ENCODE measurements at places on chromosomes 2 and 18.

GRCh38 chr18:62399276-62399675 is 74.2 kb downstream of the TNFRSF11A start:
- no peak for DNase-seq

DNA sequence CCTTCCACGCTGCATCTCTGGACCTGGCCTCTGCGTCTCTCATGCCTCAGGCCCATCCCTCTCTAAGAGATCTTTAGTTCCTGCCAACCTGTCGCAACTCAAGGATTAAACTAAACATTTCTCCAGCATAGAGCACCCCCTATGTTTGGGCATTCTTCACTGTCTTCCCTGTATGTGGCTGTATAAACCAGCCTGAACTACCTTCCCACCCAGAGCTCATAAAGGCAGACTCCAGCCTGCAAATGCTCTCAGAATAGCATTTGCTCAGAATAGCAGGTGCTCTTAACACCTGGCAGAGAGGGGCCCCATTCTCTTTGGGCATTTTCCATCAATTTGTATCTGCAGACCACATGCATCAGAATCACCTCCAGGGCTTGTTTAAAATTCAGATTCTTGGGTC is 83.4 kb downstream of the EHD3 start:
- DNase-seq = no peak

DNA sequence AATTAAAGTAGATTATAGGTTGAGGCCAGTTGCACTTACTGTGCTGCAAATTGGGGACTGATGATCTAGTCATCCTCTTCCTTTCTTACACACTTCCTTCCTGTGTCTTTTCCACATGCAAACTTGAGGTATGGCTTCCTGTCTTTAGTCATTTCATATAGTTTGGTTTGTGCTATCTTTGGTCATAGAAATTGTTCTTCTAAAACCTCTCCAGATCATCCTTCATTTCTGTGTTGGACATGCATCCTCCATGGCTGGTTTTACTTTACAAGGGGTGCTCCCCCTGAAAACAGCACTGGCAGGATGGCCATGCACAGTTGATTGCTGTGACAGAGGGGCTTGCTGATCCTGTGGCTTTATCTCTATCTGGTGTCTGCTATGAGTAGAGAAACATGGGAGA is 36.5 kb downstream of the MGAT5 start:
- DNase-seq = no peak

DNA sequence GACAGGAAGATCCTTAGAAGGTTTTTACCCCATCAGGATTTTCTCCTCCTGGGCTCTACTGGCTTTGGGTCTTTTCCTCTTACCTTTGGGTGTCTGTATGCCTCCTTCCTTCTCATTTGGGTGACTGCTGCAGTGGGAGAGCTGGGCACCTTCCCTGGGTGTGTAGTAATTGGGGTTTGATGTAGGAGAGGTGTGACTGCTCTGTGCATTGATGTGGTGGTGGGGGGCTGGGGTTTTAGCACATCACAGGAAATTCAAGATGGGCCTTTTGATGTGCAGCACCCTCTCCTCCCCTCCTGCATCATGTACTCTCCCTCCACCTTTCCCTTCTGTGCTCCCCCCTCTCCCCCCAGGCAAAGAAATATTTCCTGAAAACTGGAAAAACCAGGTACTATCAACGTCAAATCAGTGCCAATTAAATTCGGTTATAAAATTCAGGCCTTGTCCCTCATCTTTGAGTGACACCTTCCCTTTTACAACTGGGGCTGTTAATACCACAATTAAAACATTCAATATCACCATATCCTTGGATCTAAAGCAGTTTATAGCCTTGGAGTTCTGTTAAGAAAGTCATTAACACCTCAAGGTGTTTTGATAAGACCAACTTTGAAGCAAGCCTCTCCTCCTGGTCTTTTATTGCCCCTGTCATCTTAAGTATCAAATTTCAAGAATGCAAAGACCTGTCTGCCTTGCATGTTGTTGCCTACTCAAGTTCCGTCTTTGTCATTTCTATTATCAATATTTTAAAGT is 23.3 kb downstream of the EDAR start:
- no peak for DNase-seq

- DNase-seq = no peak
Observed at GRCh38 chr2:238896641-238897040, 48.8 kb downstream of the TWIST2 start.

- DNase-seq = no peak
Observed at GRCh38 chr18:9287036-9287435, 47.5 kb upstream of the TWSG1 start.

- DNase-seq = peak; percentile 87
Observed at GRCh38 chr2:237674731-237675276, 47.4 kb downstream of the LRRFIP1 start.

DNA sequence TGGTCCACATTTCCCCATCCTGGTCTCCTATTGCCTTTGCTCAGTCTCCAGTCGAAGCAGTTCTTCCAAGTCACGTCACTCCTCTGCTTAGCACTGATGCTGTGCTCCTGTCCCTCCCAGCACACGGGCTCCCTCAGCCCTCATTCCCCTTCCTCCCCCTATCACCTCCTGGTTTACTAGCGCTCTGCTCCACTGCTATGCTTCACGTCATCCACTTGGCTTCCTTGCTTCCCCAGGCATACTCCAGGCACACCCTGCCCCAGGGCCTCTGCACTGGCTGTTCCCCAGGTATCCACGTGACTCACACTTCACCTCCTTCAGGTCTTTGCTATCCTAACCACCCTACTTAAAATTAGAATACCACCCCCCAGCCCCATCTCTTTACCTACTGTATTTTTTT is 269.3 kb downstream of the GLI2 start:
- no peak for DNase-seq

GRCh38 chr2:201185863-201186262 is 2.9 kb downstream of the CASP10 start:
- no peak for DNase-seq

DNA sequence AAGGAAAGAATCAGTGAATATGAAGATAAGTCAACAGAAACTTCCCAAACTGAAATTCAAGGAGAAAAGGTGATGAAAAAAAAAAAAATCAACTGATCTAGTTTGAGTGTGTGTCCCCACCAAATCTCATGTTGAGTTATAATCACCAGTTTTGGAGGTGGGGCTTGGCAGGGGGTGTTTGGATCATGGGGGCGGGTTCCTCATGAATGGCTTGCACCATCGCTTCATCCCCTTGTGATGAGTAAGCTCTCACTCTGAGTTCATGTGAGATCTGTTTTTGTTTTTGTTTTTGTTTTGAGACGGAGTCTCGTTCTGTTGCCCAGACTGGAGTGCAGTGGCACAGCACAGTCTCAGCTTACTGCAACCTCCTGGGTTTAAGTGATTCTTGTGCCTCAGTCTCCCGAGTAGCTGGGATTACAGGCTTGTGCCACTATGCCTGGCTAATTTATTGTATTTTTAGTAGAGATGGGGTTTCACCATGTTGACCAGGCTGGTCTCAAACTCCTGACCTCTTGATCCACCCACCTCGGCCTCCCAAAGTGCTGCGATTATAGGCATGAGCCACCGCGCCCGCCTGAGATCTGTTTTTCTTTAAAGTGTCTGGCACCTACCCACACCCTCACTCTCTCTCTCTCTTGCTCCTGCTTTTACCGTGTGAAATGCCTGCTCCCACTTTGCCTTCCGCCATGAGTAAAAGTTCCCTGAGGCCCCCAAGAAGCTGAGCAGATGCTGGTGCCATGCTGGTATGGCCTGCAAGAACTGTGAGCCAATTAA is 4.0 kb upstream of the SLC66A2 start:
- DNase-seq = no peak

DNA sequence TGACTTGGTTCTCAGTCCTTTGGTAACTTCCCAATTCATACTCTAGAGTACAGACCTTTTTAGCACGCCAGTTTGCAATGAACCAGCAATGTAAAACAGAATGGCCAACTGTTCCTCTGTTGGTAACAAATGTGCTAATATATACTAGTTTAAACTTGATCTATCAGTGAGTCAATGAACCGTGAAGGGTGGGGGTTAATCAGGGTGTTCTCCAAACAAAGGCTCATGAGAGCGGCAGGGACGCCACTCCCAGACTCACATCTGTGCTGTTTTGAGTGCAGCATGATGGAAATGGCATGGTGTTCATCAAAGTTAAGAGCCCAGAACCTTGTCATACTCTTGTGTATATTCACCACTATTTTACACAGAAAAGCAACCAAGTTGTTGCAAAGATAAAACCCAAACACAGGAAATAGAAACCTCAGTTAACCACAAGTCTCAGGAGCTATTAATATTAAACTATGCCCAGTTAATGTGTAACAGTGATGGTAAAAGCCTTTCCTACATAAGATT is 70.3 kb downstream of the CERKL start:
- no peak for DNase-seq

GRCh38 chr2:60573251-60573650 is 19.8 kb upstream of the BCL11A start:
- no peak for DNase-seq

GRCh38 chr2:32954206-32954605 is 7.5 kb downstream of the LTBP1 start:
- DNase-seq = no peak

DNA sequence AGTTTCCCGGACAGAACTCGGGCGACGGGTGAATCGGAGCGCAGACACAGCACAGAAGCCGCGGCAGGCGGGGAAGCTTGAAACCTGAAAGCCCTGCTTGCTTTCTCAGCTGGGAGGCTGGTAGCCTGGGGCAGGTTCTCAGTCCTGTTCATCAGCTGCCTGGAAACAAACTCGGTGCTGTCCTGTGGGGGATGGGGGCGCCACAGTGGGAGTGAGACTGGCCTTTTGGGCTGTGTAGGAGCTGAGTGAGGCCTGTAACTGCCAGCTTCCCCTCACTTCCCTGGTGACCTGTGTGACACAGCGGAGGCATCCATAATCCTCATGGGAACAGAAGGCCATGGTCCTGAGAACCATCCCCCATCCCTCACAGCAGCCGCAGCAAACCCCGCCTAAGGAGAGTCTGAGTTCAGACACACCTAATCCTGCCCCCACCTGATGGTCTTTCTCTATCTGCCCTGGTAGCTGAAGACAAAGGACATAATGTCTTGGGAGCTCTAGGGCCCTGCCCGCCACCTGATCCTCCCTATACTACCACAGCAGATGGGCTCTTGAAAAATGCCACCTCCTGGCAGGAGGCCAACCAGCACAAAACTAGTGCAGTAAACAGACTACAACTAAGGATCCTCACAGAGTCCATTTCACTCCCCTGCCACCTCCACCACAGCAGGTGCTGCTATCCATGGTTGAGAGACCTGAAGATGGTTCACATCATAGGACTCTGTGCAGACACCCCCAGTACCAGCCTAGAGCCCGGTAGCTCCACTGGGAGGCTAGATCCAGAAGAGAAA is 52.7 kb upstream of the LDLRAD4 start:
- DNase-seq = no peak

GRCh38 chr2:48768669-48769068 is 13.1 kb upstream of the LHCGR start:
- no peak for DNase-seq

DNA sequence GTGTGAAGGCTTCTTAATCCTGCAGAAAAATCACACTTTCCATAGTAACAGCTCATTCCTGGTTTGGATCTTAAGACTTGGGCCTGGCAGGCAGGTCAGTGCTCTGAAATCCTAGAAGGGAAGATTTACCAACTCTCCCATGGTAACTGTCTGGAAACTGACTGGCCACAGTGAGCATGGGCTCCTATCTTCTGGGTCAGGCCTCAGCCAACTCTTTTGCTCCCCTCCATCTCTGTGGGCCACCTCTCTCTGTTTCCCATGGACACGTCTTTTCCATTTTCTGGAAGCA is 86.7 kb downstream of the ACAA2 start:
- no peak for DNase-seq

DNA sequence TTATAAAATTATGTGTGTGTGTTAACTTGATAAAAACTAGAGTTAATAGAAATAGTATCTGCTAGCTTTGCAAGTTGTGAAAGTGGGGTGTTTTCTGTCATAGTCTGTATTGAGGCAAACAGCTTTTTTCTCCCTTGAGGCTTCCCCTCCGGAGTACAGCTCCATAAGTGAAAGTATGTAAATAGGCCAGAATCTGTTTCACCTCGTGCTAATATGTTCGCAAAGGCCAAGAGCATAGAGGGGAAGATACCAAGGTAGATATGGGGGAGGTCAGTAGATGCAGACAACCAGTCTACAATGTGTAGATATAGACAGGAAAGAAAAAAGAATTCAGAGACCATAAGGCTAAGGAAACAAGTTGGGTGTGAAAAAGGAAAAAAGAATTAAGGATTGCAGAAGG is 72.9 kb downstream of the PTRHD1 start:
- no peak for DNase-seq

DNA sequence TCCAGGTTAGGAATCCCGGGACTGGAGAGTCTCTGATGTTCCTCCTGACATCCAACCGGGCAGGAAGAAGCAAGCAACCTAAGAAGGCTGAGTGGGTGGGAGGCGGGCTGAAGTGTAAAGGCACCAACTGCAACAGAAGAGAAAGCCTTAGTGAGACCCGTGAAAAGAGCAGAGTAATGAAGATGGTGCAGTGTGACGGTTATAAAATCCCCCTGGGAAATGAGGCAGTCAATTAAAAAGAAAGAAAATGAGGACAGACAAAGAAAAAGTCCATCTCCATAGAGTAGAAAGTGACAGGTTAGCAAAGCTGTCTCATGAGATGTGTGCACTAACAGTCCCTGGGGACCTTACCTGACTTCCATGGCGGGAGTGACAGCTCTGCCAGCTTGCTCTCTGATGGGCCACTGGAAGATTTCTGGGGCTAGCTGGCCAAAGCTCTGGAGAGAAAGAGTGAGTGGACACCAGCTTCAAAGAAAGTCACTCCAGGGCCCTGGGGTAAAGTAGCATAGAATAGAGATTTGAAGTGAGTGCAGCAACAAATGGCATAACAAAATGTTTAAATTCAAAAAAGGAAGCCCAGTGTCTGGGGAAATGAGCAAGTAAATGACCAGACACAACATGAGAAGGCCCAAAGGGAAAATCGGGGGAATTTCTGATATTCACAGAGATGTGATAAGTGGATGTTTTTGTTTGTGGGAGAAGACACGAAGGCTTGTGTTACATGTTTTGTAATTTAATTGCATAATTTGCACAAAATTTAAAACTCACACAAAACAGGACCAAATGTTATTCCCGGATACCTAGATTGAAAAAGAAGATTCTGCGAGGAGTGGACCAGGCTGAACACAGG is 44.1 kb upstream of the IGFBP2 start:
- no peak for DNase-seq

DNA sequence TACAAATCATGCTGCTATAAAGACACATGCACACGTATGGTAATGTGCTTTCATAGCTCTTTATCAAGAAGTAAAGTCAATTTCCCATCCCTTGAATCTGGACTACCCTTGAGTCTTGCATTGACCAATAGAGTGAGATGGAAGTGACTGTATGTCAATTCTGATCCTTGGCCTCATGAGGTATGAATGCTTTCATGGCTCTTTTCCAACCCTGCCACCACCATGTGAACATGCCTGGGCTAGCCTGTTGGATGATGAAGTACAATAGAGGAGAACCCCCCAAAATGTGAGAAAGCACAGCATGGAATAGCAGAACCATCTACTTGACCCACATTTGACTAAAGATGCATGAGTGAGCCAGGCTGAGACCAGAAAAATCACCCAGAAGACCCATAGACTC is 237.0 kb downstream of the NYAP2 start:
- no peak for DNase-seq

GRCh38 chr18:66077066-66077465 is 326.3 kb downstream of the CDH7 start:
- DNase-seq = no peak

All from GDM1 (cell line).